Tibial nerve (tissue), 4 donors: ENCODE measurements at places on chromosomes 16 and 17. TPM values are rescaled to one million over a fixed set of nuclear protein-coding genes. Genes with fewer than 3 reads are reported as not detected.

TEKT5 gene
- total RNA-seq = not detected

TP53TG3B gene
- not detected for total RNA-seq

AFMID gene
- total RNA-seq = 36.5 TPM

SMTNL2 gene
- total RNA-seq = 8.2 TPM

CCL5 gene
- total RNA-seq = 1.1 TPM

ITGA2B gene
- total RNA-seq = 1.5 TPM

RBBP6 gene
- total RNA-seq = 50.9 TPM

POLR3E gene
- total RNA-seq = 102 TPM

MFSD6L gene
- total RNA-seq = not detected

CCL2 gene
- total RNA-seq = 47.5 TPM

CX3CL1 gene
- total RNA-seq = 18.4 TPM

PHOSPHO1 gene
- total RNA-seq = 1.3 TPM

RRAD gene
- total RNA-seq = 102 TPM

MTSS2 gene
- total RNA-seq = 40.6 TPM

CFAP52 gene
- total RNA-seq = 0.22 TPM

ODAD4 gene
- 3.7 TPM for total RNA-seq

OR1F1 gene
- total RNA-seq = not detected
